ENCODE measurements at places on chromosomes 7 and 10. TPM values are rescaled to one million over a fixed set of nuclear protein-coding genes. Genes with fewer than 3 reads are reported as not detected.

DNA sequence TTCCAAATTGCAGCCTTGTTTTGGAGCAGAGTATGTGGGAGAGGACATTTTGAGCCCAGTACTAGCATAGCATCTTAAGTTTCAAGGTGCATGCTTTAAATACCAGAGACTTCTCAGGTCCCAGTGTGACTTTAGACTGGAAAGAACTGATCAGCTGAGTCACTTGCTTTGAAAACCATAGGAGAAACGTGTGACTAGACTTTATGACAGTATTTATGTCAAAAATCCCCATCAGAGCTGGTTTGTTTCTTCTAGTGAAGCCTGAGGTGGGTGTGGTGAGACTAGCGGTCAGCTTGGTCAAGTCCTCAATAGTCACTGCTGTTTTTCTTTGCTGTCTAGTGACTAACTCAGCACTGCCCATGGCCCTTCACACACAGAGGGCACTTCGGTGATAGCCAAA, 724.2 kb downstream of the GATA3 start:
- no peak for DNase-seq

- no peak for DNase-seq
These were observed 88.5 kb upstream of the TCERG1L start for GRCh38 chr10:131399981-131400380.

GRCh38 chr7:22651534-22652243, 75.3 kb upstream of the IL6 start:
- no peak for DNase-seq

TRDMT1 gene
- polyA plus RNA-seq: 12.4 TPM

RARRES2 gene
- 91.8 TPM for polyA plus RNA-seq
